ENCODE measurements at places on chromosomes 4 and X. TPM values are rescaled to one million over a fixed set of nuclear protein-coding genes. Genes with fewer than 3 reads are reported as not detected.

DNA sequence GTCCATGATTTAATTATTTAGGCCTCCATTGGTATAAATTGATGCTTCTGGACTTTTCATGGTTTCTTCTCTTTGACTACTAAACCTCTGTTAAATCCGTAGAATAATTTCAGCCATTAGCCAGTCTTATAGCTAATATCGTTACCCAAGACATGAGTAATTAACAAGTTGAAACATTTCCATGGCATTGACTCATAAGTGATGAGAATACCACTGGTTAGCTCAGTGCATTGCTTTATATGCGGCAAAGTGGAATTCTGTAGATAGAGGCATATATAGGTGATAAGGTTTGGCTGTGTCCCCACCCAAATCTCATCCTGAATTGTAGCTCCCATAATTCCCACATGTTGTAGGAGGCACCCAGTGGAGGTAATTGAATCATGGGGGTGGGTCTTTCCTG is 80.6 kb downstream of the VCX2 start:
- no peak for DNase-seq
- H3K4me3 ChIP-seq, result no peak overlapping the region
- H3K27me3 ChIP-seq, result no peaks in the 10 kb centered on the region
- no peaks in the 10 kb centered on the region for H3K4me1 ChIP-seq

DNA sequence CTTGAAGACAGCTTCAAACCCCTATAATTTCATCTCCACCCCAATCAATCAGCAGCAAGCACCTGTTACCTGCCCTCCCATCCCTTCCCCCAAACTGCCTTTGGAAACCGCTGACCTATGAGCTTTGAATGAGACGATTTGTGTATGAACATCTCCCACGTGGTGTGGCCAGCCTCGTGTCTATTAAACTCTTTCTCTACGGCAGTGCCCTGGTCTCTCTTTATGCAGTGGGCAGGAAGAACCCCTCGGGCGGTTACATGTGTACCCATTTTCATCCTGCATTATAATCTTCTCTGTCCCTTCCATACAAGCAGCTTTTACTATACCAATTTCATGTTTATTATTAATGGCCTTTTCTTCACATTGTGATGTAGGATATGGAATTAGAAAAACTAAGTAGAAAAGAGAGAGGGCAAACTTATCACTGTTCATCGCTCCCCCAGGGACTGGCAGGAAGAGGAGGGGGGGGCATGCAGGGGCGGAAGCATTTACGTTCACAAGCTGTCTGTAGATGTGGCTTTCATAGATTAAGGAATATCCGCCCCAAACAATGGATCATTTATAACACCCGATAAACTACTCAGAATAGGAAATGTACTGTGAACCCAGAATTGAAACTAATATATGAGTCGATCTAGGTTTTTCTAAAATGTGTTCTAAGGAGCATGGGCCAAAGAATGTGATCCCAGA is 95.5 kb upstream of the ZNF518B start:
- H3K27ac ChIP-seq, result no peak overlapping the region
- H3K36me3 ChIP-seq, result no peaks in the 10 kb centered on the region
- no peaks in the 10 kb centered on the region for H3K27me3 ChIP-seq
- H3K4me1 ChIP-seq, result no peaks in the 10 kb centered on the region
- H3K4me3 ChIP-seq, result no peak overlapping the region

DNA sequence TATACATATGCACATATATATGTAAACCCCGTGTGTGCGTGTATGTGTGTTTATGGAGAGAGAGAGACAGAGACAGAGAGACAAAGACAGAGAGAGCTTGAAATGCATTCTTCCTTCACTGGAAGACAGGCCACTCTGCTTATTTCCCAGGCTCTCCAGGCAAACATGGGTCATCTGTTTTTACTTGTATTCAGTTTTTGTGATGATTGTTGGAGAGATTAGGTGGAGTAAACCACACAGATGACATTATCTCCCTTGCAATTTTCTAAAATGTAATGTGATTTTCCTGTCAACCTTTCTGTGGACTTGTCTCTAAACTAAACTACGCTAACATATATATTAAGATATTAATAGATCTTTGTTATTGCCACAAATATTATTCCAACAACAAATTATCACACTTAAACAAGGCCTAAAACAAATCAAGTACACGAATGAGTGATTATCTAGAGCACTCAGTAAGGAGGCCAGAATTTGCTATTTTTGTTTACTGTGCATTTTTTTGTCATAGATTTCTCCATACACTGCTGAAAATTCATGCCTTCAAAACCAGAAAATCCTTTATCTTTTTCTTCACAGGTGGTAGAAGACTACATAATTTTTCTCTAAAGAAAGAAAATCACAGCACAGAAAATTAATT is 251.8 kb upstream of the SLIT2 start:
- no peak overlapping the region for H3K4me3 ChIP-seq
- no peaks in the 10 kb centered on the region for H3K36me3 ChIP-seq
- no peak overlapping the region for H3K27ac ChIP-seq
- H3K27me3 ChIP-seq, result no peaks in the 10 kb centered on the region

The MTNR1A gene
- 3.9 TPM for total RNA-seq

The EXOSC9 gene
- 12.3 TPM for total RNA-seq

- no peaks in the 10 kb centered on the region for H3K4me1 ChIP-seq
- no peaks in the 10 kb centered on the region for H3K36me3 ChIP-seq
- no peak overlapping the region for H3K27ac ChIP-seq
Measured at GRCh38 chr4:123046096-123046495, 123.7 kb upstream of the NUDT6 start.

The SLC6A8 gene
- total RNA-seq, result 435 TPM

GRCh38 chr4:55068522-55068921 is 56.9 kb downstream of the KDR start:
- DNase-seq, result no peak
- no peak overlapping the region for H3K27ac ChIP-seq
- no peaks in the 10 kb centered on the region for H3K36me3 ChIP-seq
- H3K27me3 ChIP-seq, result no peaks in the 10 kb centered on the region

GRCh38 chr4:103197765-103198110 is 405 bp downstream of the CENPE start:
- DNase-seq, result no peak
- H3K27me3 ChIP-seq, result no peaks in the 10 kb centered on the region
- H3K4me3 ChIP-seq, result peak overlapping the region; percentile 99
- no peaks in the 10 kb centered on the region for H3K4me1 ChIP-seq

DNA sequence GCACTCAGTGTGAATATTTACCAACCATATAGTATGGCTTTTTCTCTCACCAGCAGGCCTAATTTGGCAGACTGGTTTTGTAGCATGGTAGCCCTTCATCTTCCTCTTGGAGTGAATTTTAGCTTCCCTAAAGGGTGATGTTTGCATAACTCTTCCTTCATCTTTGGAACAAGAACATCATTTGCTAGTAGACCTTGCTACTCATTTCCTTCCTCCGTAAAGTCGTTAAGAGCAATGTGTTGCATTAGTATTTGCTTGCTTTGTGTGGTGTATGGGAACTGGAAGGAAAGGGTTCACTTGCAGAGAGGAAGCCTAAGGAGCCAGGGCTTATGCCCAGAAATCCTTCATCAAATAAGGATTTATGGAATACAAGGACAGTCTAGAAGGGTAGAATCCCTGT is 50.2 kb upstream of the PGRMC2 start:
- H3K27ac ChIP-seq, result no peak overlapping the region
- H3K4me3 ChIP-seq, result no peak overlapping the region
- H3K4me1 ChIP-seq, result no peaks in the 10 kb centered on the region

GRCh38 chr4:177214935-177215334 is 94.7 kb upstream of the NEIL3 start:
- no peak overlapping the region for H3K27ac ChIP-seq
- no peak overlapping the region for H3K4me3 ChIP-seq
- no peaks in the 10 kb centered on the region for H3K4me1 ChIP-seq
- no peaks in the 10 kb centered on the region for H3K27me3 ChIP-seq

The TMEM150C gene
- total RNA-seq, result 2.5 TPM

GRCh38 chrX:3143043-3143799 is 102.0 kb downstream of the ARSF start:
- no peak for DNase-seq
- H3K27ac ChIP-seq, result no peak overlapping the region
- H3K36me3 ChIP-seq, result no peaks in the 10 kb centered on the region
- no peaks in the 10 kb centered on the region for H3K27me3 ChIP-seq
- H3K4me3 ChIP-seq, result no peak overlapping the region
- H3K4me1 ChIP-seq, result no peaks in the 10 kb centered on the region

DNA sequence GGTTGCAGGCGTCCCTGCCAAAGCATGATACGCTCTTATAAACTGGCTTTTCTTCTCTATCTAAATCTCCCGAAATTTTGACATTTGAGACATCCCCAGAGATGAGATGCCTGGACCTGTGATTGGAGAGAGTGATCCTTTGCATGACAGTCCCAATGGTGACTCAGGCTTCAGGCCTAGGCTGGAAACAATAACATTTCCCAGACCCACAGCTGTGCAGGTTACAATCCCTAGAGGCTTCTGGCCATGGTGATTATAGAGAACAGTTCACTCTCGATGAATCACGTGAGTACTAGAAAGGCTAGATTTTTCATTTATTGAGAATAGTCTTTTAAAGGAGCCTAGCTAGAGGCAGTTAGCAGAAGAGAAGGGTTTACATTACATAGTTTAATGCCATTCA is 75.9 kb downstream of the SPATA18 start:
- DNase-seq, result no peak
- no peaks in the 10 kb centered on the region for H3K4me1 ChIP-seq
- H3K27me3 ChIP-seq, result no peaks in the 10 kb centered on the region
- H3K36me3 ChIP-seq, result no peaks in the 10 kb centered on the region
- no peak overlapping the region for H3K4me3 ChIP-seq
- no peak overlapping the region for H3K27ac ChIP-seq

The GALNTL6 gene
- 0.20 TPM for total RNA-seq

DNA sequence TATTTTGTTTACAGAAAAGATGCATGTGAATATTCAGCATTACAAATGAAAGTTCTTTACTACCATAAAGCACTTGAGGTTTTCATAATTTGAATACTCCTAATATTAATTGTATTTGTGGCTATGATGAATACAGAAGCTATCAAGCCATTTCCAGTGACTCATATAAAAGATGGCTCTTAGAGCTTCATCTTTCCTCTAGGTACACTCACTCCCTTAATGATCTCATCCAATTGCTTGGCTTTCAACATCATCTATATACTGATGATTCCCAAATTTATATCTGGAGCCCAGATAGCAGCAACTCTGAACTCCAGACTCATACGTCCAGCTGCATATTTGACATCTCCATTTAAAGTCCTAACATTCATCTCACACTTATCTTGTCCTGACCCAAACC is 183.4 kb upstream of the FAM241A start:
- no peak overlapping the region for H3K4me3 ChIP-seq
- no peak overlapping the region for H3K27ac ChIP-seq
- H3K36me3 ChIP-seq, result no peaks in the 10 kb centered on the region
- no peaks in the 10 kb centered on the region for H3K4me1 ChIP-seq
- H3K27me3 ChIP-seq, result no peaks in the 10 kb centered on the region

The SGMS2 gene
- total RNA-seq, result 34.9 TPM

DNA sequence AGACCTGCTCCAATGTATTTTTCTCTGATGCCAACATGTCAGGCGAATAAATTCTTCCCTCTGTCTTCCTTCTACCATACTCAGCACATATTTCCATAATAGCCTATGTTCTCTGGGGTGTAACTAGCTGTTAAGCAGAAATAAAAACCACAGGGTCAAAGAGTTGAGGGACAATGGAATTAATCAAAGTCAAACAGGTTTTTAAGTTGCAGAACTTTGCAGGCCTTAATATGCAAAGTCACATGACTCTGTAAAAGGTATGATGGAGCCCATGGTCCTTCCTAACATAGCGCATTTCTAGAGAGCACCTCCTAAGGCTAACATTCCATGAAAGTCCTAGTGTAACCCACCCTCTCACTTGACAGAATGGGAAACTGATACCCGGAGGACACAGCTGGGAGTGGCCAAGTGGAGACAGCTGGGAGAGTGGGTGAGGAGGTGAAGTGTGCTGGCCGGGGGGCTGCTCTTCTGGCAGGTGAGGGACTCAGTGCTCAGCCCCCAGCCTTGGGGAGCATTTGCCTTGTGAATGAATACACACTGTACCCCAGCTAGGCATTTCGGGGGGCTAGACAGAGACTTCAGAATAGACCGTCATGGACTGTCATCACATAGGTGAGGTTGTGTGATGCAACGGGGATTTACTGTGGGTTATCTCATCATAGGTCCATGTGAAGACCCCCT is 8.4 kb upstream of the SORCS2 start:
- H3K4me3 ChIP-seq, result no peak overlapping the region
- no peaks in the 10 kb centered on the region for H3K4me1 ChIP-seq
- DNase-seq, result no peak
- H3K27ac ChIP-seq, result no peak overlapping the region

All from colonic mucosa (tissue), 4 donors.